Naive B cell (primary cell): ENCODE measurements at places on chromosomes 2 and 18.

DNA sequence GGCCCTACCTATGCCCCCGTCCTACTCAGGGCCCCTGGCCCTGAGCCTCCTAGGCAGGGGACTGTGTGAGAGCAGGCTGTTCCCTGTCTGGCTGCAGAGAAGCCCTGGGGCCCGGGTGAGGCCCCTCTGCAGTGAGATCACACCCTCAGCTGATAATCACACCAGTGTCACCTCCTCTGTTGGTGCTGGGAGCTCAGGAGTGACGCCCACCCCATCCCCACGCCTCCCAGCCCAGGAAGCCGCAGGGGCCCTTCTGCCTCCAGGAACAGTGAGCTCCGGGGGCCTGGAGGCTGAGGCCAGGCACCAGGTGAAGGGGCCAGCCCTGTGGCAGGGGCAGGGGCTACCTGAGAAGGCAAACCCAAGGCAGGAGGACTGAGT is 20.0 kb downstream of the KCNIP3 start:
- DNase-seq, result no peak

GRCh38 chr2:112332123-112332696 is 56.8 kb downstream of the ZC3H6 start:
- no peak for DNase-seq

DNA sequence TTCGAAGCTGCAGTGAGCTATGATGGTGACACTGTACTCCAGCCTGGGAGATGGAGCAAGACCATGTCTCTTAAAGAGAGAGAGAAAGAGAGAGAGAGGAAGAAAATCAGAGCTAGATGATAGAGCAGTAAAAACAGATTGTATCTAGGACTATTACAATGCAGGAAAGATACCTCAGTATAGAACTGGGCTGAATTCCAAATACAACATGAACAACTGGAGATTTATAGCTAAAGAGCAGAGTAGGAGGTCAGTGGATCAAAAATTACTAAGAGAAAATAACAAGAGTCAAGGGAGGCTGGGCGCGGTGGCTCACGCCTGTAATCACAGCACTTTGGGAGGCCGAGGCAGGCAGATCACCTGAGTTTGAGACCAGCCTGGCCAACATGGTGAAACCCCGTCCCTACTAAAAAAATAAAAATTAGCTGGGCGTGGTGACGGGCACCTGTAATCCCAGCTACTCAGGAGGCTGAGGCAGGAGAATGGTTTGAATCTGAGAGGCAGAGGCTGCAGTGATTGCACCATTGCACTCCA is 100.7 kb upstream of the MSH6 start:
- DNase-seq, result no peak

DNA sequence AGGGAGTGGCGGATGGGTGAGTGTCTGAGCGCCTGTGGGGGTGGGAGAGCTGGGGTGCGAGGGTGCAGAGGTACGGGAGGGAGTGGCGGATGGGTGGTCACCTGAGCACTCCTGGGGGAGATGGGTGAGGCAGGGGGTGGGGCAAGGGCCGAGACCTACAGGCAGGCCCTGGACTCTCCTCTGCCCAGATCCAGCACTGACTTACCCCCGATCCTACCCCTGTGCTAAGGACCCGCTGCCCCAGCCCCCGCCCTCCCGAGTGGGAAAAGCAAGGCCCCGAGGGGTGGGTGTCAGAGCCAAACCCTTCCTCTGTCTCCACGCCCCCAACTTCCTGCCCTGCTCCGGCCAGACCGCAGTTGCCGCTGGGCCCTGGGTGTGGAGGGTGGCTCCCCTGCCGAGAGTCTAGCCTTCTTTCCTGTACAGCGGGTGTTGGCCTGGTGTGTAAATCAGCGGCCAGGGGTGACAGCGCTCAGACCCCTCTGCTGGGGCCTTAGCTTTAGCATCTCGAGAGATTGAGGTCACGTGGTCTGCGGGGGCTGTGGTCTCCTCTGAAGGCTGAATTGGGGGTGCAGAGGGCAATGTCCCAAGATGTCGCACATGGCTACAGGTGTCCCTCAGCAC is 12.5 kb downstream of the BOK start:
- no peak for DNase-seq

DNA sequence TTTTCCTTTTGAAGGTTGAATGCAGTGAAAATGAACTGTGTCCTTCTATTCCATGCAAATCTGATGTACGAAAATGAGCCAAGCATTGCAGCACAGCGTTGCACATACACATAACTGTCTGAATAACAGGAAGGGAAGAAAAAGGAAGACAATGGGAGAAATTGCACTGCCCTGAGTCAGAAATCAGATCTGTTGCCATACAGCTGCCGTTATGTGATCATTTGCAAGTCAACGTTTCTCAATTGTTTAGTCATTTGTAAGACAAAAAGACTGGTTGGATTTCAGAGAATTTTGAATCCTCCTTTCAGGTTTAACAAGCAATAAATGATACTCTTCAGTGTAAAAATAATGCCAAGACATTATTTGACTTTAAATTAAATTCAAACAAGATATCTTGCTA is 284.1 kb downstream of the DSEL start:
- no peak for DNase-seq

GRCh38 chr18:9404565-9405060 is 70.0 kb downstream of the TWSG1 start:
- DNase-seq, result peak; percentile 20

GRCh38 chr2:114684403-114684802 is 242.0 kb downstream of the DPP10 start:
- no peak for DNase-seq

- DNase-seq, result no peak
Observed at GRCh38 chr18:6239716-6240115, 175.0 kb downstream of the L3MBTL4 start.

DNA sequence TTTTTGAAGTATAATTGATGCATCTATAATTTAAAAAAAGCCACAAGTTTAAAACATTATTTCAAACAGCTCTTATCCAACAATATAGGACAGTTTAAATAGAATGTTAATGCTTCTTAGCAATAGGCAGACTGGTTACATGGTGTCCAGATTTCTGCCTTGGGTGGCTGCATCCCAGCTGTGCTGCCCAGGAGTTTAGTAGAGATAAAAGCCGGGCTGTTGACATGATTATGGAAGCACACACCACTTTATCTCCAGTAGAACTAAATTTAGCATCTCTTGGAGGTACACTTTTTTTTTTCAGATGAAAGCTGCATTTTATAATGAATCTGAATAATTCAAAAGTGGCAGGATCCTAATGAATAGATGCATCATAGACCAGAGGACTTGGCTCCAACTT is 309.7 kb downstream of the PLCL1 start:
- DNase-seq, result no peak
